ENCODE measurements at places on chromosomes 6 and 20.

DNA sequence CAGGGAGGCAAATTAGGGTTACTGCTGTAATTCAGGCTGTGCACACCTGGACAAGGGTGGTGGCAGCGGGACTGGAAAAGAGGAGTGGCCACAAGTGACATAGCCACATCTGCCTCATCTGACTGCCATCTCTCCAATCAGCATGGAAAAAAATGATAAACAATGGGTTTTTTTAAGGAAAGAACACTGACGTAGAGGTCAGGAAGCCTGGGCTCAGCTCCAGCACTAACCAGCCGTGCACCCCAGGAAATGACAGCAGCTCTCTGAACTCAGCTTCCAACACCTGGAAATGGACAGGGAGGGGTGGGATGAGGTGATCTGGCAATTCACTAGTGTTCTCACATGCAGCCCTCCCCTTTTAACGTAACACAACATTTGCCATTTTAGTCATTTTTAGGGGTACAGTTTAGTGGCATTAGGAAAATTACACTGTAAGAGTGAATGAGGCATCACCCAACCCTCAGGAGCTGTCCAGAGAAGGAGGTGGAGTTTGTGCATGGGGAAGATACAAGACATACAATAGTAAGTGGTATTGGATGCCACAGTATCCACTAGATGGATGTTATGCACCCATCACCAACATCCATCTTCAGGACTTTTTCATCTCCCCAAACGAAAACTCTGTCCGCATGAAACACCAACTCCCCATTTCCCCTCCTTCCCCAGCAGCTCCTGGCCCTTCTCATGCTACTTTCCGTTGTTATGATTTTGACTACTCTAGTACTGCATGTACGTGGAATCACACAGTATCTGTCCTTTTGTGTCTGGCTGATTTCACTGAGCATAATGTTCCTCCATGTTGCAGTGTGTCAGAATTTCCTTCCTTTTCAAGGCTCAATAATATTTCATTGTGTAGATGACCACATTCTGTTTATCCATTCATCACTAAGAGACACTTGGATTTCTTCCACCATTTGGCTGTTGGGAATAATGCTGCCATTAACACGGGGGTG, 215.5 kb upstream of the ECI2 start:
- no peak for DNase-seq

DNA sequence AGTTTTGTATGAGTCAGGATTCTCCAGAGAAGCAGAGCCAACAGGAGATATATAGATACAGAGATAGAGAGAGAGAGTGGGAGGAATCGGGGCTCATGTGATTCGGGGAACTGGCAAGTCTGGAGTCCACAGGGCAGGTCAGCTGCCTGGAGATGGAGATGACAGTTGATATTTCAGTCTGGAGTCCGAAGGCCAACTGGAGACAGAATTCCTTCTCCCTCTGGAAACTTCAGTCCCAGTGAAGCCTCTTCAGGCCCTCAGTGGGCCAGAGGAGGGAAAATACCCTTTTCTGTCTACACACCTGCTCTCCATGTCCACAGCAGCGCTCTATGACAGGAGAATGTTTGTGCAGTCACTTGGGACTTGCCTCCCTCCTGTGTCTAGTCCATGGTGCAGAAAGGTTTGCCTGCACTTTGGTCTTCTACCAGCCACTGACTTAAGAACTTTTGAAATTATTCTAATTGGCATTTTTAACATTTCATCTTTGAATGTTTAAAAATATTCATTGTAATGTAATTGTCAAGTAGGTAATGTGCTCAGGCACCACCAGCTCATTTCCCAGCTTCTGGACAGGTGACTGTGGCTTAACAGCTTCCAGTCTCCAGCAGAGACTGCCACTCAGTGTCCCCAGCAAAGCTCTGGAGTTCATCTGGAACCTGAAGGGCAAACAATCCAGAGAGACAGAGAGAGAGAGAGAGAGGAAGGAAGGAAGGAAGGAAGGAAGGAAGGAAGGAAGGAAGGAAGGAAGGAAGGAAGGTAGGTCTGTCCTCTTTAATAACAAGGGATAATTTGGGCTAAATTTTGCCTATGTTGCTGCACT, 43.8 kb upstream of the AFDN start:
- DNase-seq = no peak

GRCh38 chr6:140134224-140134623, 759.8 kb upstream of the CITED2 start:
- no peak for DNase-seq

DNA sequence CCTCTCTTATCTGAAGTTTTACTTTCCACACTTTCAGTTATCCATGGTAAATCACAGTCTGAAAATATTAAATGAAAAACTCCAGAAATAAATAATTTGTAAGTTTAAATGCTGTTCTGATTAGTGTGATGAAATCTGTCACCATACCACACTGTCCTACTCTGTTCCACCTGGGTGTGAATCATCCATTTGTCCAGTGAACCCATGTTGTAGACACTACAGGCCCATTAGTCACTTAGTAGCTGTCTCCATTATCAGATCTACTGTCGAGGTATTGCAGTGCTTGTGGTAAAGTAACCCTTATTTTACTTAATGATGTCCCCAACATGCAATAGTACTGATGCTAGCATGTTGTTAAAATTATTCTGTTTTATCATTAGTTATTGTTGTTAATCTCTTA, 29.2 kb upstream of the MMS22L start:
- no peak for DNase-seq

GRCh38 chr20:38242848-38243708, 17.5 kb downstream of the KIAA1755 start:
- no peak for DNase-seq

DNA sequence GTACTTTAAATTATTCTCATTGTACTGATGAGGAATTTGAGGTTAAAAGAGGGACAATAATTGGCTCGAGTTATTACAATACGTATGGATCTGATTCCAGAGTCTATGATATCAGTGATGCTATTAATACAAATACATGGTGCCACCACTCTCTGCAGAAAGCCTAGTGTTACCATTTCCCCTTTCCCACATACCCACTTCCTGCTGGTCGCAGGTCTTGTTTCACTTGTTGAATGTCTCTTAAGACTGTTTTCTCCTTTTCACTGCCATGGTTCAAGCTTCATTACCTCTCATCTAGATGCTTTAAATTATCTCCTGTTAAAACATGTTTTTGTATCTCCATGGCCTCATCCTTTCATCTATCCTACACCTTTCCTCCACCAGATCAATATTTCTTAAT, 62.0 kb downstream of the FHL5 start:
- no peak for DNase-seq

DNA sequence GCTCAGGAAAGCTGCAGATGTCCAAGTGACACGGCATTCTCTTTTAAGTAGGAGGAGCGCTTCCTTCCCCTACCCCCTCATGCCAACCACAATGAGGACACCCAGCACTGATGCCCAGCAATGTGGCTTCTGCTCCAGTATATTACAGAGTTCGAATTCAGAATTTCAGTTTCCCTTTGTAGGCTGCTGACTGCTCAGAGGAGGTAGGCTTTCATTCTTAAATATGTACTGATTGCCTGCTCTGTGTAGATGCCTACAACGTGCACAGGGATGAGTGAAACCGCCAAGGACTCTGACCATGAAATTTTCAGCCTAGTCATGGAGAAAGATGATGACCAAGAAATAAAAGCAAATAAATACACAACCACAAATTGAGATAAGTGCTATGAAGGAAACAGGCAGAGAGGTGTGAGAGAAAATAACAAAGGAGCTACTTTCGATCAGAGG, 50.9 kb upstream of the TNFAIP3 start:
- no peak for DNase-seq

- no peak for DNase-seq
These were observed 535.0 kb downstream of the CD83 start for GRCh38 chr6:14652536-14652935.

Measured in stimulated activated CD4-positive, alpha-beta T cell treated with anti-CD3 and anti-CD28 coated beads, Interleukin-2, amount 100 ng/mL, for 24 hours (primary cell).